ENCODE measurements at places on chromosomes 7 and 10.

DNA sequence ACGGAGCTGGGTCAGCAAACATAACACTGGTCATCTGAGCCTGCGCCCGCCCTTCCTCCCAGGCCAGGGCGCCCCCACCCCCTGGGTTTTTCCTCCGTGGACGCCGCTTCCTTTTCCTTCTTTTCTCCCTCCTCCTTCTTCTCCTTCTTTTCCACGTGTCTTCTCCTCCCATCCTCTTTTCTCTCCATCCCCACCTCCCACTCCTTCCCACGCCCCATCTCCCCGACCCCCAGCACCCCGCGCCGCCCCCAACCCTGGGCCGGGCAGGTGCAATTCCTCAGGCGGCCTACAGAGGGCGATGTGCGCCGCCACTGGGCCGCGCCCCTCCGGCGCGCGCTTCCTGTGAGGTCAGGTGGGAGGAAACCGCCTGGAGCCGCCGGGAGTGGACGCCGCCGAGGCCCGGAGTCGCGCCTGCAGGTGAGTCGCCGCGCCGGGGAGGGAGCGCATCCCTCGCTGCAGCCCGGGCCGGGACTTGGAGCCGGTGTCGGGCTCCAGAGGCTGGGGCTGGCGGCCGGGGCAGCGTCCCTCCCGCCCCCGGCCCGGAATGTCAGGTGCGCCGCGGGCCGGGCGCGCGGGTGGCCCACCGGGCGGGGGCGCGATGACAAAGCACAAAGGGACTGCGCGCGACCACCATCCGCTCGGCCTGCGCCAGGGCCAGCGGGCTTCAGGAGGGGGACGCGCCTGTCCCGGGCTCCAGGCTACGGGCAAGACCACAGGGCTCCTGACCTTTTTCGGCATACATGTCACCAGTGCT is at the start of gene FAM241B:
Gene FAM241B, plus strand, starts transcription at position 351 of the 754 bp plus-strand sequence. CDS start 1,497 bp downstream, outside the sequence.
- no peaks in the 10 kb centered on the region for H3K4me1 ChIP-seq
- H3K4me3 ChIP-seq: no peak within 1 kb of the TSS
- no peak within 1 kb of the TSS for H3K27ac ChIP-seq
- no peaks in the 10 kb centered on the region for H3K27me3 ChIP-seq
- no peaks in the 10 kb centered on the region for H3K36me3 ChIP-seq

- no peak overlapping the region for H3K27ac ChIP-seq
- peaks cover 95% of the 10 kb centered on the region for H3K36me3 ChIP-seq
- no peaks in the 10 kb centered on the region for H3K27me3 ChIP-seq
- no peak for DNase-seq
- no peaks in the 10 kb centered on the region for H3K4me1 ChIP-seq
- H3K4me3 ChIP-seq: no peak overlapping the region
These were observed 38.7 kb downstream of the SHH start for GRCh38 chr7:155773531-155773930.

GRCh38 chr10:111137587-111137986 is 60.8 kb downstream of the ADRA2A start:
- DNase-seq: no peak
- no peak overlapping the region for H3K4me3 ChIP-seq
- no peaks in the 10 kb centered on the region for H3K36me3 ChIP-seq
- no peaks in the 10 kb centered on the region for H3K4me1 ChIP-seq

GRCh38 chr7:76232698-76233097 is 31.0 kb downstream of the SRRM3 start:
- no peaks in the 10 kb centered on the region for H3K36me3 ChIP-seq
- H3K4me1 ChIP-seq: no peaks in the 10 kb centered on the region
- no peaks in the 10 kb centered on the region for H3K27me3 ChIP-seq
- no peak for DNase-seq
- H3K27ac ChIP-seq: no peak overlapping the region

DNA sequence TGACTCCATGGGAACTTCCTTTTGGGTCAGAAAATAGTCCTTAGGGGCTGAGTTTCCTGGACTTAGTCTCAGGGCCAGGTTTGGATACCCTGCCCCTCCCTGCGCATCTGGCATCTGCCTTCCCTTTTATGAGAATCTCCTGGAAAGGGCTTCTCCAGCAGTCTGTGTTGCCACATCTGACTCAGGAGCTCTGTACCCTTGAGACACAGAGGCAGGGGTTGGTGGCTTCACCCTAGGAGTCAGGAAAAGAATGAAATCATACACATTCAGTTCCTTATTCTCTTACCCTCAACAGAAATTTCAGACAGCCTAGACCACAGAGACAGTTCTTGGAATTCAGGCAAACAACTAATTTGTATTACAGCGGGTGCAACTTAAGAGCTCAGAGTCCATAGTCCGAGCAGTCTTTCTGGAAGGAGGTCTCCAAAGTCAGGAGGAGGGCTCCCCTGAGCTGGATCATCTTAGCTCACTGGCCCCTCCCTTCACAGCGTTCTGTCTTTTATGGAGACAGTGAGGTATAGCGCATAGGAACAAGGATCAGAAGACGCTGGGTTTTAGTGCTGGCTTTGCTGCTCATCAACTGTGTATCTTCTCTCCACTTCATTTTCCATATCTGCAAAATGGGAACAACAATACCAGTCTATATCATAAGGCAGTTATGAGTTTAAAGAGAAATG is 3.0 kb upstream of the PLAU start:
- H3K27ac ChIP-seq: no peak overlapping the region
- H3K27me3 ChIP-seq: peaks cover 68% of the 10 kb centered on the region
- no peaks in the 10 kb centered on the region for H3K36me3 ChIP-seq
- H3K4me3 ChIP-seq: no peak overlapping the region
- DNase-seq: no peak

DNA sequence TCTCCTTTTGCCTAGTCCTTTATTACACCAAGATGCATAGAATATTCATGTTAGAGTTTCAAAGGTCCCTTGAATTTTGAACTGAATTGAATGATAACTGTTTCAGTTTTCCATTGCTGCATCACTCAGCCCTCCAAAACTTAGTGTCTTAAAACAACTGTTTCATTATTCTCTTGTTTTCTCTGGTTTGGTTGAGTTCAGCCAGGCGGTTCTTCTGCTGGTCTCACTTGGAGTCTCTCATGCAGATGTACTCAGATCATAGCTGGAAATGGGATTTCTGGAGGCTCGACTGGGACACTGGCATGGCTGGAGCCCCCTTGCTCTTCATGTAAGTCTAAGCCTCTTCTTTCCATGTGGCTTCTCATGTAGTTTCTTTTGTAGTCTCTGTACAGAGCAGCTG is 107.2 kb upstream of the MKI67 start:
- no peaks in the 10 kb centered on the region for H3K27me3 ChIP-seq
- no peaks in the 10 kb centered on the region for H3K4me1 ChIP-seq

GRCh38 chr10:126224967-126225671 is 163.2 kb downstream of the ADAM12 start:
- no peak for DNase-seq
- no peaks in the 10 kb centered on the region for H3K27me3 ChIP-seq

GRCh38 chr7:3009086-3009485 is 34.6 kb downstream of the CARD11 start:
- H3K4me1 ChIP-seq: no peaks in the 10 kb centered on the region
- H3K4me3 ChIP-seq: no peak overlapping the region
- H3K27me3 ChIP-seq: peaks cover 3% of the 10 kb centered on the region
- H3K27ac ChIP-seq: no peak overlapping the region

- no peak overlapping the region for H3K27ac ChIP-seq
- DNase-seq: no peak
- H3K27me3 ChIP-seq: no peaks in the 10 kb centered on the region
- H3K4me1 ChIP-seq: no peaks in the 10 kb centered on the region
These were observed 76.1 kb upstream of the INSIG1 start for GRCh38 chr7:155221547-155221946.

- H3K4me3 ChIP-seq: no peak overlapping the region
- no peak for DNase-seq
- H3K27ac ChIP-seq: no peak overlapping the region
- H3K36me3 ChIP-seq: no peaks in the 10 kb centered on the region
- peaks cover 16% of the 10 kb centered on the region for H3K4me1 ChIP-seq
These were observed 100.3 kb upstream of the CPXM2 start for GRCh38 chr10:123991611-123992570.

Data from DND-41 (cell line).